ENCODE measurements at places on chromosomes 6 and 20.
A peak's percentile ranks its signal among the peaks of the same experiment; 100 is the strongest.

- DNase-seq: no peak
Observed at GRCh38 chr20:51810155-51811041, 8.1 kb upstream of the SALL4 start.

GRCh38 chr6:146957181-146958093, 246.8 kb upstream of the STXBP5 start:
- no peak for DNase-seq

DNA sequence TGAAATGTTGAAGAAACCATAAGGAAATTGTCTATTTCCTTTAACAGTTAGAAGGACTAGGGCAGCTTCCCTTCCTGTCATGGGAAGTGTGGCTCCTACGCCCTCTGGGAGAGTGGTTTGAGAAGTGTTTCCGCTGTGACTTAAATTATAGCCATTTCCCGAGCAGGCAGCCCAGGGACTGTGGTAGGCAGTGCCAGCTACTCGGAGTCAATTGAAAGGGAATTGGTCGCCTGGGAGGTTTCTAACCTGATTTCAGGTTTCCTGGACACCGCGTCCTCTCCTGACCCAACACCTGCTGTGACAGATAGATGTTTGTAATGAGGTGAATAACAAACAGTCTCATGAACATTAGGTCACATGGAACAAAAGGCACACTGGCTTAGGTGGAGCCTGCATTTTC, 256.1 kb upstream of the PLCB4 start:
- DNase-seq: no peak

DNA sequence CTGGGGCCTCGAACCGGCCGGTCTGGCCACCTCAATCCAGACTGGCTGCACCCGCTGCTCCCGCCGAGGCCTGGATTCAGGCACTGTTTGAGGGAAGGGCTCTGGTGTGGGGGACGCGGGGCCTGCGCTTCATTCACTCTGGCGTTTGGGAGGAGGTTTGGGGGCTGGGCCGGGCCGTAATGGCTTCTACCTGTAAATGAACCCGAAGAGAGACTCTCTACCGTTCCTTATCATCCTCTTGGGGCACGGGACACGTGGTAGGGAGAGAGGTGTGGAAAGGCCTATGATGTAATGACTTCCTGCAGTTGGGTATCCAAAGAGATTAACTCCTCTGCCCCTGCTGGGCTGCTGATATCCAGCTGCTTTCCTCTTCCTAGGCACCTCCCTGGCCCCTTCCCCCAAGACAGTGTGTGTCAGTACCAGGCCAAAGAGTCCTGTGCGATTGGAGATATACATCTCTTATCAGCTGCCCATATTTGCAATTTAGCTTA, 1.8 kb downstream of the FOXO3 start:
- DNase-seq: peak; percentile 57

GRCh38 chr6:79034865-79035264, 43.2 kb downstream of the PHIP start:
- DNase-seq: no peak

DNA sequence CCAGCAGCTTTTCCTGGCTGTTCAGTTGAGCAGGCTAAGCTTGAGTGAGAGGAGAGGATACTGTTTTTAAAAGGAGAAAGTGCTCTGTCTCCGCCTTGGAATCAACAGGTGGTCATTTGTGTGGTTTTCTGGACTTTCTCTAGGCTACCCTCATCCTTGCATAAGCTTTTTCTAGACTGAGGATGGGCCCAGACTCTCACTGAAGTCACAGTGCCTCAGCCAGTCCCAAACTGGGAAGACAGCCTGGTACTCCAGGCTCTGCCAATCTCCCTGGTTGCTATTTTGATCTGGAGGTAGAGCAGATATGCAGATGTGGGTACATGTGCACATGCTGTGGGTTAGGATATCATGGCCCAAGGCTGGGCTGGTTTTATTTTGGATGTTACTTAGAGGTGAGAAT, 7.0 kb downstream of the SCUBE3 start:
- DNase-seq: no peak

DNA sequence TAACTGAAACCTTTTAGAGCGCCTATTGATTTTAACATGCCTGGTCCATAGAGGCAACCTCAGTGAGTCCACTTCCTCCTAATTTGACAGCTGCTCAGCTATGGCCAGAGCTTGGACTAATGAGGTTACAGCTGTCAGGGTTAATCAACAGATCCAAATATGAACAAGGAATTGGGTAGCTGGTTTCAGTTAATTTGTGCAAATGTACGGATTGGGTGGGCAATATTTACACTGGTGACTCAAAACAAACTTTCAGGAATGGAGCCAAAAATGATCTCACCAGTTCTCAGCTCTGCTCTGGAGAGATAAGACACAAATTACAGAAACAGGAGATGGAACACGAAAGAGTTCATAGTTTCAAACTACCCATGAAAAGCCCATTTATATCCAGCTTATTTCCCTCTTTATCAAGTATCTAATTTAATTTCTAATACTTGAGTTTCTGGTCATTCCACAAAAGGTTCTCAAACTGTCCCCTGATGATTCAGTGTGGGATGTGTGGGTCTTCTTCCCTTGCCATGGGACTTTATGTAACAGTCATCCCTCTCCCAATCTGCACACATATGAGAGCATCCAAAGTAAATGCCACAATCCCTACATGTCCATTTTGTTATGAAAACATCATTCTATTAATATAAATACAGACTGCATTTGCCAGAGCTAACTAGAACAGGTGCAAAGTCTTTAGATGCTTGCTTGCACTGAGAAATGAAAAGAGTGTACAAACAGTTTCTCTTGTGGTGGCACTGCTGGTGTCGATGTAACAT, 149.9 kb downstream of the RPS12 start:
- no peak for DNase-seq

- DNase-seq: no peak
Observed at GRCh38 chr6:106117579-106117978, 31.4 kb downstream of the PRDM1 start.

DNA sequence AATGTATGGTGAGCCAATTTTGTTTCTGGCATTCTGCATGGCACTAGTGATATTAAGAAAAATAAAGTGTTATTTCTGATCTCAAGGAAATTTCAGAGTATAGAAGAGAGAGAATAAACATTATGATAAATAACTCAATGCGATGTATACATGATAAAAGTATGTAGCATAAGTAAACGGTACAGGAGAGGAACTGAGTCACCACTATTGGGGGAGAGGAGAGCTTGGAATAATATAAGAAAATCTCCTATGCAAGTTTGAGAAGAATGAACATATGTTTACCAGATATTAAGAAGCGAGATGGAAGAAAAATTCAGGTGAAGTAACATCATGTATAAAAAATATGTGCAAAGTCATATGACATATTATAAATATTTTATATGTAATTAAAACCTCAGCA, 1230.3 kb upstream of the CITED2 start:
- no peak for DNase-seq

DNA sequence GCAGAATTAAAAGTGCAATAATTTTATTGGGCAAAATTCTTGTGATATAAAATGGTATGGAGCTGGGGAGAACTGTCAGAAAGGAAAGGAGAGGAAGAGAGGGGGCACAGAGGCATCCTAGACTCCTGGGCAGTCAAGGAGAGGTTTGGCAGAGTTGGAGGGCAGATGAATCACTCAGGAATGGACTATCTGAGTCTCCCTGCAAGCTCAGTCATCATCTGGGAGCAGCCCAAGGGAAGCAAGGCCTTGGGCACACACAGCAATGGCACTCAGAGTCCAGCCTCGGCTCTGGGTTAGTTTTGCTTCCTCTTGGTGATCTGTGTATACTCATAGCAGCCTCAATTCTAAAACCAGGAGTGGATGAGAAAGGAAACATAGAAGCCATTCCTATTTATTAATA, 67.2 kb downstream of the SLC22A1 start:
- no peak for DNase-seq

- no peak for DNase-seq
Observed at GRCh38 chr20:18412221-18412901, 54.5 kb downstream of the DZANK1 start.

DNA sequence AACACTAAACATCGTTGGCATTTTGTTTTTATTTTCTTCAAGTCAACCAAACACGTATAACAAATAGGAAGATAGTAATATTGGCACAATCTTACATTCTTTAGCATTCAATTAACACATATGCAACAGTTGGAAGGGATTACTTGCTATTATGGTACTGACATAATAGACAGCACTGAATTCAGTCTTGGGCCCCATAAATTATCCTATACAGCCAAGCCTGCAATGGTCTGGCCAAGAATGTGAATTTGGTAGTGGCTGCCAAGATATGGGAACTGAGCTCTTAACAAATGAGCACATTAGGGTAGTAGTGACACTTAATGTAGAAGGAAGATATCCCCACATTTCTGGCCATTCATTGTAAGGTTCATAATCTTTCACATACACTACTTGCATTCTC, 44.8 kb upstream of the ARHGAP18 start:
- no peak for DNase-seq

GRCh38 chr6:42100029-42100901, 42.2 kb downstream of the C6orf132 start:
- peak; percentile 47 for DNase-seq

GRCh38 chr6:105639124-105639523, 236.2 kb upstream of the PREP start:
- DNase-seq: no peak

GRCh38 chr6:131124336-131125071, 10.8 kb upstream of the AKAP7 start:
- DNase-seq: no peak

DNA sequence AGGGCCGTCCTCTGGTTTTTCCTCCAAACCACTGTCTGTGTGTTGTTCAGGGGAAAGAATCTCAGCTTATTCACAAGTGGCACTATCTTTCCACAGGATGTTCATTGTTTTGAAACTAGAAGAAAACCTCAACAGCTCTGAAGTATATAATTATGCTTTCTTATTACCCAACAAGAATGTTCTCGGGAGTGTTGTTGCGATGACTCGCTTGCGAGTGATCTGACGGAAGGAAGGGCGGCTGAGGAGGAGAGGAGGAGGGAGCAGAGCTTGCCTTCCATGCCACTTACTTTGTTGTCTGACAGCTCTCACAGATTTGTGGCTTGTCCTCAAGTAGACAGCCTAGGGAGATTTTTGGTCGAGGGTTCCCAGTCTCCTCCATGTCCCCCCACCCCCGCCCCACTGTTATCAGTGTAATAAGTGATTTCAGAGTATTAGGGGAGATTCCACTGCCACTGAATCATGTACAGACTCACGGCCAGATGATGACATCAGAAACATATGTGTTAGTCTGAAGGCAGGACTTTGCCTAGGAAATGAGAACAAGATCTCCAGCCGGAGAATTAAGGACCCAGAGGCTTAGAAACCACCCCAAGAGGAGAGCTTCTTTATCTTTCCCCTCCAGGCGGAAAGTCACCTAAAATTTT, 80.7 kb upstream of the CCN6 start:
- peak; percentile 69 for DNase-seq

DNA sequence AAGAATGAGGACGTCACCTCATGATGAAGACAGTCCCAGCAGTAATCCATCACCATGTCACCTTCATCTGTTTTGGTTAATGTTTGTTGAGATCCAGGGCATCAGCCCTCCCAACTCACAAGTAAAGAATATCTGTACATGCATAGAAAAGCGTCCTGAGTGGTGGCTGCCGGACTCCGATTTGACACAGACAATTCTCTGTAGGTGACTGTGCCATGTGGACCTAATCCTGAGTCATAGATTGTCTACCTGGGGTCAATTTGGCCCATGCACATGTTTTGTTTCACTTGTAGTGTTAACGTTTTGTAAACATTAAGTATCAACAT, 168.4 kb upstream of the UST start:
- no peak for DNase-seq

GRCh38 chr6:69719602-69720193, 77.1 kb downstream of the LMBRD1 start:
- DNase-seq: peak; percentile 8

DNA sequence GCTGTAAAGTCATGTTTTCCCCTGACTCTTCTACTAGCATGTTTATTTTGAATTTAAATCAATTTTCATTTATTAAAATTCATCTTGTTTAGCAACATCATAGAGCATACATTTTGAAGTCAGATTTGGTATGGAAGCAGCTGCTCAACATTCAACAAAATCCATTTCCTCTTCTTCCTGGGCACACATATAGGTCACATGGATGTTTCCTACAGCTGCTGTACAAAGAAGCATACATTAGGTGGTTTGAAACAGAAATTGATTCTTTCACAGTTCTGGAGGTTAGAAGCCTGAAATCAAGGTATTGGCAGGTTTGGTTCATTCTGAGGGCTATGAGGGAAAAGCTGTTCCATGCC, 495.2 kb downstream of the RFPL4B start:
- DNase-seq: no peak

- no peak for DNase-seq
Observed at GRCh38 chr6:35154262-35154661, 13.1 kb upstream of the TCP11 start.

- DNase-seq: peak; percentile 49
Observed at GRCh38 chr20:38751360-38751976, 3.2 kb downstream of the ACTR5 start.

- DNase-seq: no peak
Observed at GRCh38 chr6:17361013-17361412, 32.4 kb upstream of the CAP2 start.

DNA sequence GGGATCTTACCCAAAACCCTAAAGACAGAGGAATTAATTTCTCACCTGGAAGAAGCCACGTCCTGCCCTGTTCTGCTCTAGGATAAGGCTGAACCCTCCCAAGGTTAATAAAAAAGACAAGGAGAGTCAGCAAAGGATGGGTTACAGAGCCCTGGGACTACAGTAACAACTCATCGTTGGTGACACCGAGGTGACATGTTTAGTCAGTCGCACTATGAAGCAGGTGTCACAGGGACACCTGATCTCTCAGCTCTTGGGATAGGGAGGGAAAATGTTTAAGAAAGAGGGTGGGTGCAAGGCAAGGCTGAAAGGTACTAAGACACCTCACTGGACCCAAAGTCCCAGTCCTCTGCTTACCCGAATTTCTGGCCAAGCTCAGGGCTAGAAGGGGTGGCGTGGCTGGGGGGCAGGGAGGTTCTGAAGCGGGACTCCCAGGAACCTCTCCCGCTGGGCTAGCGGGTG, 562 bp downstream of the MOCS1 start:
- DNase-seq: no peak

DNA sequence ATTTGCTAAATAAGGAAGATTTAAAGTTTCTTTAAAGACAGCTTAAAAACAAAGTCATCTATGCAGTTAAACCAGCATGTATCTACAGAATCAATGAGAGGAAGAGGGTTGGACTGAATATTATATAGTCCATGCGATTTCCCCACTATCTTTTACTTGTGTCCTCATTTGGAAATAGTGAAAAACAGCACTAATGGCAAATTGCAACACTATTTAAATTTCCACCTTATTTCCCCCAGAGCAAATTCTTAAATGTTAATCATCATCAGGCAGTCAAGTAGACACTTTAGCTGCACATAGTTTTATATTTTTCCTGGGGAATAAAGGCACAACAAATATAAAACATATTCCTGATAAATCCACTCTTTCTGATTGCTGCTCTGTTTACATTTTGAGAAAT, 114.6 kb downstream of the LCA5 start:
- DNase-seq: no peak

All from AG08396 (cell line).